ENCODE measurements at places on chromosomes 5 and 9.

DNA sequence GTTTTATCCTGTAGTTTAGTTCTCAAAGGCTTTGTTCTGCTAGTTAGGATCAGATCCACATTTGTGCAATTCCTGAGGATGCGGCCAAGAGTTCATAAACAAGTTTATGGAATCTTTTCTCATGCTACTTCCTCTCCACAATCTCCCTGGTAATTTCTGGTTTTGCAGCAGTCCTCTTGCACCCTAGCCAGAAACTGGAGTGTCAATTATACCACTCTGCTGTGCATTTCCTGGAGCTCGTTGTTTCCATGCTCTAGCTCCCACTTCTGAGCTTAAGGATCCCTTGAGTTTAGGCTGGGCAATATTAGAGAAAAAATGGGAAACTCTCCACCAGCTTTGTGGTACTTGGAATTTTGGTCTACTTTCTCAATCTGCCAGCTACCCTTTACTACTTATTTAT is 474.7 kb downstream of the DIRAS2 start:
- no peak for DNase-seq

DNA sequence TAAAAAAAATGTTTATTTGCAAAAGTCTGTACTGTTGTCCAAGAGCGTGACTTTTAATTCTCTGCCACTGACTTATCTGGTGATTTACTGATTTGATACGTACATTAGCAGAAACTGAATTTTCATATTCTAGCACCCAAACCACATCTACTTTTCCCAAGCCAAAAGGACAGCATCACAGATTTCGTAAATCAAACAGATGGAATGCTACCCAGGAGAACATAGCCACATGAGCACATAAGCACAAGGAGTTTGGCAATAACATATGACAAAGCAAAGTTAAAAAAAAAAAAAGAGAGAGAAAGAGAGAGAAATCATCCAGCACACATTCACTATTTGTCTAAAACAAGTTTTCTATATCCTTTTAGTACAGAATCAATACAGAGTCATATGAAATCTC is 83.7 kb downstream of the HINT1 start:
- no peak for DNase-seq

GRCh38 chr5:21817668-21818369 is 1035.3 kb downstream of the CDH12 start:
- no peak for DNase-seq

DNA sequence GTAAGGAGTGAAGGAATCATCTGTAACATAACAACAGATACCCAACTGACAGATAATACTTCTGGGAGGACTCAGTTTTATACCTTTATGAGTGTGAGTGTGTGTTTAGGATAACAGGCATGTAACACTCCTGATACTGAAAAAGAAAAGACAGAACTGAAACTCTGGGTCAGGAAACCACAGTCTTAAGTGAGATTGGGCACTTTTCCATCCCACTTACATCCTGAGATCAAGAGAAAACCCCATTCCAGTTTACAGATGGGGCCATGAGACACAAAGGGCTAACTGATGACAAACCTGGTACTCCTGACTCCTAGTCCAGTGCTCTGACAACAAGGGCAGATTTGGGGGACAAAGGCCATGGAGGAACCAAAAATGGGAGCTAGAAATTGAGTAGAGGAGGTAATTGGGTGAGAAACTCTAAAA is 18.0 kb downstream of the IL5 start:
- no peak for DNase-seq

GRCh38 chr5:179416114-179416822 is 71.0 kb upstream of the ADAMTS2 start:
- no peak for DNase-seq

DNA sequence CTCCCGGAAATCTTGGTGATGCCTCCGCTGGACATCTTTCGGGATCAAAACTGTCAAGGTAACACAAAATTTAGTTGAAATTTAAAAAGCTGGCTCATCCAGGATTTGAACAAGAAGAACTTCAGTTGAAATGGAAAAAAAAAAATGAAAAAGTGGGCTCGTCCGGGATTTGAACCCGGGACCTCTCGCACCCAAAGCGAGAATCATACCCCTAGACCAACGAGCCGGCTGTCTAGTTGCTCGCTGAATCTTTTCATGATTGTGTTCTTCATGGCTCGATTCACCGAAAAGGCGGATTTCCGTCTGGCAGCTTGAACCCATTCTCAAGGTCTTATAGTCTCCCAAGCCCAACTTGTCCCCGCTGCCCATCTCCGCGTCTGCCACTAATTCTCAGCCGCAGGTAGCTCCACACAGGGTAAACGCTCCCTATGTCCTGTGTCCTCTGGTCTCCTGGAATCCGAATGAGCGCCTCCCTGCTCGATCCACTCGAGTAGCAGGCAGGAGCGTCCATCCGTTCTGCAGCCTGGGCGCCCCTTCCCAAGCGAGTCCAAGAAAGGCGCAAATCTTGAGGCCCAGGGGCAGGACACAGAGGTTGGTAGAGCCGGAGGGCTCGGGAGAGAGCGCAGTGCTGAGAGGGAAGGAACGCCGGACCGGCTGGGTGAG is 16.2 kb downstream of the TRIM7 start:
- DNase-seq, result peak; percentile 70

- no peak for DNase-seq
Measured at GRCh38 chr9:89721176-89721700, 116.4 kb downstream of the GADD45G start.

DNA sequence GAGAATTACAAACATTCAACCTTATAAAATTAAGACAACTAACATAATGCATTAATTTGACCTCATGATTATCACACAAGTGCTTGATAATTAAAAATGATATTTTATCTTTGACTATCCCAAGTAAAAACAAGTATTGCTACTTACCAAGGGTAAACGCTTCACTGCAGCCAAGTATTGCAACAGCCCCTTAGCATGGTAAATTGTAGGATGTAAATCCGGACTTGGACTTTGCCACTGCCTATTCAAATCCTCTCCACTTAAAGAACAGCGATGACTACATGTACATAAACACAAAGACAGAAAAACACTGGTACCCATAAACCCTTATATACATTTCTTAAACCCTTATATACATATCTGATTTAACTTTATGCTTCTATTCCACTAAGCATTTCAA is 155.1 kb downstream of the AGTPBP1 start:
- no peak for DNase-seq

GRCh38 chr5:125140220-125140619 is 393.8 kb upstream of the ZNF608 start:
- DNase-seq, result no peak

GRCh38 chr5:91126448-91126847 is 256.7 kb downstream of the ARRDC3 start:
- DNase-seq, result no peak

- DNase-seq, result no peak
Measured at GRCh38 chr5:114369680-114370417, 8.0 kb downstream of the KCNN2 start.

GRCh38 chr9:124137944-124138335 is 119.8 kb upstream of the NEK6 start:
- no peak for DNase-seq
